ENCODE measurements at places on chromosomes 1 and 21. TPM values are rescaled to one million over a fixed set of nuclear protein-coding genes. Genes with fewer than 3 reads are reported as not detected.

The PCP4L1 gene
- not detected for total RNA-seq

The IGSF8 gene
- total RNA-seq, result 35.2 TPM

The HIVEP3 gene
- 25.0 TPM for total RNA-seq

The CBS gene
- 13.9 TPM for total RNA-seq

The LAPTM5 gene
- 248 TPM for total RNA-seq

The PPCS gene
- 50.1 TPM for total RNA-seq

The S100B gene
- not detected for total RNA-seq

The CD84 gene
- 37.0 TPM for total RNA-seq

The PRAMEF1 gene
- not detected for total RNA-seq

The RAVER2 gene
- 2.7 TPM for total RNA-seq

The CFAP141 gene
- not detected for total RNA-seq

The LRP8 gene
- 43.7 TPM for total RNA-seq

The CYP4A11 gene
- total RNA-seq, result not detected

The CELF3 gene
- not detected for total RNA-seq

The ST6GALNAC5 gene
- total RNA-seq, result not detected

The MTMR11 gene
- 2.3 TPM for total RNA-seq

The AMY2B gene
- total RNA-seq, result 9.2 TPM

The PDIK1L gene
- 22.6 TPM for total RNA-seq

The FALEC gene
- total RNA-seq, result 0.66 TPM

The GJB3 gene
- total RNA-seq, result not detected

The LCE3D gene
- total RNA-seq, result not detected

The MSH4 gene
- 0.25 TPM for total RNA-seq

The NBPF11 gene
- 11.7 TPM for total RNA-seq

The CFHR4 gene
- not detected for total RNA-seq

The KPRP gene
- total RNA-seq, result not detected

The SAMD13 gene
- total RNA-seq, result not detected

The ANKRD35 gene
- total RNA-seq, result 0.50 TPM

The CD1E gene
- total RNA-seq, result not detected

The TNFRSF18 gene
- 250 TPM for total RNA-seq

The HORMAD1 gene
- total RNA-seq, result not detected

The OR2T11 gene
- not detected for total RNA-seq

The NMNAT2 gene
- not detected for total RNA-seq

The PTPRC gene
- total RNA-seq, result 644 TPM

The TMIGD3 gene
- total RNA-seq, result not detected

The CACNA1E gene
- 0.02 TPM for total RNA-seq

The DTL gene
- 82.2 TPM for total RNA-seq

The NHLH1 gene
- 0.46 TPM for total RNA-seq

The PPP2R5A gene
- 33.1 TPM for total RNA-seq

The FCMR gene
- 37.3 TPM for total RNA-seq

The F3 gene
- not detected for total RNA-seq

The DENND2C gene
- total RNA-seq, result 2.3 TPM

The RXFP4 gene
- total RNA-seq, result not detected

The SUSD4 gene
- total RNA-seq, result 1.1 TPM

The ARHGAP30 gene
- total RNA-seq, result 180 TPM

The FBLIM1 gene
- total RNA-seq, result not detected

The OR2T35 gene
- total RNA-seq, result not detected

The CTSE gene
- total RNA-seq, result not detected

The AMY1C gene
- total RNA-seq, result not detected

The EPHA2 gene
- 0.07 TPM for total RNA-seq

The TAL1 gene
- total RNA-seq, result 0.14 TPM

The SELE gene
- total RNA-seq, result not detected

The FNDC10 gene
- total RNA-seq, result 2.9 TPM

The TRIM67 gene
- 0.02 TPM for total RNA-seq

Measured in activated naive CD4-positive, alpha-beta T cell treated with anti-CD3 and anti-CD28 coated beads, Interleukin-2, amount 50 U/mL, for 72 hours (primary cell).